ENCODE measurements at places on chromosomes 6 and 20.

DNA sequence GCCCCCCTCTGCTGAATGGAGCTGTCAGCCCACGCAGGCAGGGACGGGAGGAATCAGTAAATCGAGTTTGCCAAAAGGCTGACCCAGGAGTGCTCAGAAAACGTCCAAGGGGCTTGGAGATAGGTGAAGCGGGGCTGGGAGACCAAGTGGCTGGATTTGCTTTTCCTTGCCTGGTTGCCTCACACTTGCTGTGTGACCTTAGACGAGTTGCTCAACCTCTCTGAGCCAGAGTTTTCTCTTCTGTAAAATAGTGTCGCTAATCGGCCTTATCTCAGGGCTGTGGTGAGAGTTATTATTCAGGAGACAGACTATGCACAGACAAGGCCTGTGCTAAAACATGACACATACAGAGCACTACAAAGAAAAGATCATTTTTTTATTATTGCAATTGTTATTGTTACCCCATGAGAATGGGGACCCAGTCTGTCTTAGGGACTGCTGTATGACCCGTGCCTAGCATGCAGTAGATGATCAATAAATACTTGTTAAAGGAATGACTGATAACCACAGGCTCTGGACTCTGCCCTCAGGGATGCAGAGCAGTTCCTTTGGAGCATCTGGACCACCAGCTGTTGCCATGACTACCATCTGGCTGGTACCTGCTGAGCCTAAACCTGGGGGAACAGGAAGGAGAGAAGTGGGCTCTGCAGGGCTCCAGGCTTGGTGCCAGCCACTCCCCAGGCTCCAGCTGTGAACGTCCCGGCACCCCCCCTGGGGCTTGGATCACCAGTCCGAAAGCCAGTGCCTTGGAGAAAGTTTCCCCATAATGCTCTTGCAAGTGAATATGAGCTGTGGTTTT is 901 bp downstream of the KCNK15 start:
- peak; percentile 11 for DNase-seq

DNA sequence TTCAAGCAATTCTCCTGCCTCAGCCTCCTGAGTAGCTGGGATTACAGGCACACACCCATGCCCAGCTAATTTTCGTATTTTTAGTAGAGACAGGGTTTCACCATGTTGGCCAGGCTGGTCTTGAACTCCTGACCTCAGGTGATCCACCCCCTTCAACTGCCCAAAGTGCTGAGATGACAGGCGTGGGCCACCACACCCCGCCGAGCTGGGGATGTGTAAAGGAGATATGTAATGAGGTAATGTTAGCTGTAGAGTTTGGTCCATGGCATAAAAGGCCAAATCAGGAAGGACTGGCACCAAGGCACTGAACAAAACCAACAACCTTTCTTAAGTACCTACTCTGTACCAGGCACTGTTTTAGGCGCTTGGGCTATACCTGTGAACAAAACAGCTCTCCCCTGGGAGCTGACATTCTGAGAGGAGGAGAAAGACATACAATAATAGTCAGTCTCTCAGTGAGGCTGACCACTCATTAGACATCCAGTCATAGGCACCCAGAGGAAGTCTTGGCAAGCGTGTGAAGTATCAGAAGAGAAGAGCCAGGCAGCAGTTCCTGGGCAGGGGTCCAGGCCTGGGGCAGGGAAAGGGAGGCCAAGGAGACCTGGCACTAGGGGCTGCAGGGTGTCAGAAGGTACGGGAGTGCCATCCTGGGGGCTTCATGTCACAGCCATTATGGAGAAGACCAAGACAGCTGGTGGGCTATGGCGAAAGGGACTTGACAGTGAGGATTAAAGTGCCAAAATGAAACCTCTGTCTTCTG is 164.8 kb upstream of the DTNBP1 start:
- no peak for DNase-seq

- DNase-seq = no peak
Observed at GRCh38 chr20:62011938-62012534, 53.6 kb downstream of the TAF4 start.

GRCh38 chr6:30837870-30838269 is 46.4 kb upstream of the DDR1 start:
- DNase-seq = no peak

GRCh38 chr6:130262008-130262407 is 39.3 kb upstream of the SAMD3 start:
- no peak for DNase-seq

GRCh38 chr20:12241065-12241464 is 323.4 kb downstream of the BTBD3 start:
- DNase-seq = no peak

DNA sequence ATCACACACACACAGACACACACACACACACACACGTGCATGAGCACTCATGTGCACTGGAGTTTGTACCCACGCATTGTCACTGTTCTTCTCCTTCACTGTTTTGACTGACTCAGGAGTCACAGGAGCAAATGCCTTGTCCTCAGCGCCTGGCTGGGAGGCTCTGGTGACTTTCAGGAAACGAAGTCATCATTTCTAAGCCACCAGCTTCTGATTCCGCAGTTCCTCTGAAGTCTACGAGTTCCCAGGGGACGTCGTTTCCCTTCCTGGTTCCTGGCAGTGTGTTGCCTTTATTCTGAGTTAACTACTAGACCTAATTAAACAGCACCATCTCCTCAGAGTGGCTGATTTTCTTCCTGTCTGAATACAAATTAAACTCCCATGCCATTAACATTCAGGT is 82.2 kb upstream of the PMEPA1 start:
- DNase-seq = peak; percentile 36

DNA sequence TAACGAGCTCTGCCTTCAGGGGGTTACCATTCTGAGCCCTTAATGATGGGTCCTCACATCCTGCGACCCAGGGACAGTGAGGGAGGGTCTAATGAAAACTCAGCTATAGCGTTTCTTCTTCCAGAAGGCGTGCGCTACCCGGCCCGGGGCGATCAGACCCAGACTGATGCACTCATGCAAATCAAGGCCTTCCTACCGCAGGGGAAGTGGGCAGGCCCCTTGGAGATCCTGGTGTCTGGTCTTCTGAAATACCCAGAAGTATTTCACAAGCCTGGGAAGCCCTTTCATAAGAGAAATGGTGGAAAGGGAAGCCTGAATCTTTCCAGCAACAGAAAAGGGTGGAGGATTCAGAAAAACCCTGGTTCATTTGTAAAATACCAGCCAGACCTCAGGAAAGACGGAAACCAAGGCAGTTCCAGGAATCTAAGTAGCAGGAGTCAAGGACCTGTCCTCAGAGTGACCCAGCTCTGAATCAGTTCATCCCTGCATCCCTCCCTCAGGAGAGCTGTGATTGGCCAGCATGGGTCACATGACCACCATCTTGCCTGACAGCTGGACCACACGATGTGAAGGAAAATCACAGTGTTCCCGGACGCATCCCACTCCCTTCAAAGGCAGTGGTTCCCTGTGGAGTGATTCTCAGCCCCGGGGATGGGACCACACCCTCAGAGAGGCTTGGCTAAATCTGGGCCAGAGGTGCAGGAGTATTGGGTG is 12.7 kb downstream of the BFSP1 start:
- no peak for DNase-seq

DNA sequence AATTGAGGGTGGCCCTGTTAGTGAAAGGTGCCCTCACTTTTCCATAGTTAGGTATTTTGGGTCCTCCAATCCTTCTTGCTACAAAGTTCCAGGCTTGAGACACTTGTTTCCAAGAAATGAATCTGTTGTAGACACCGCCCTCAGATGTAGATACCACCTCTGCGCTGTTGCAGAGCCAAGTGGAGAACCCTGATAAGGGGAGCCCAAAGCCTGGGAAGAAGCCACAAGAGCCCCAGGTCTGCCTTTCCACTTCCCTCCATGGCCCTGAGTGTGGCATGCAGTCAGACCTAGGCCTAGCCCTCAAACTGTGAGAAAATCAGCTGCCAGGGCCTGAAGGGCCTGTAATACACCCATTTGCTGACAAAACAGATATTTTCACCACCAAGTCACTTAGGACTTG is 37.1 kb downstream of the DTD1 start:
- DNase-seq = no peak

- no peak for DNase-seq
Observed at GRCh38 chr6:22062807-22063408, 233.9 kb downstream of the PRL start.

GRCh38 chr6:49551078-49551865 is 804 bp downstream of the C6orf141 start:
- DNase-seq = no peak

DNA sequence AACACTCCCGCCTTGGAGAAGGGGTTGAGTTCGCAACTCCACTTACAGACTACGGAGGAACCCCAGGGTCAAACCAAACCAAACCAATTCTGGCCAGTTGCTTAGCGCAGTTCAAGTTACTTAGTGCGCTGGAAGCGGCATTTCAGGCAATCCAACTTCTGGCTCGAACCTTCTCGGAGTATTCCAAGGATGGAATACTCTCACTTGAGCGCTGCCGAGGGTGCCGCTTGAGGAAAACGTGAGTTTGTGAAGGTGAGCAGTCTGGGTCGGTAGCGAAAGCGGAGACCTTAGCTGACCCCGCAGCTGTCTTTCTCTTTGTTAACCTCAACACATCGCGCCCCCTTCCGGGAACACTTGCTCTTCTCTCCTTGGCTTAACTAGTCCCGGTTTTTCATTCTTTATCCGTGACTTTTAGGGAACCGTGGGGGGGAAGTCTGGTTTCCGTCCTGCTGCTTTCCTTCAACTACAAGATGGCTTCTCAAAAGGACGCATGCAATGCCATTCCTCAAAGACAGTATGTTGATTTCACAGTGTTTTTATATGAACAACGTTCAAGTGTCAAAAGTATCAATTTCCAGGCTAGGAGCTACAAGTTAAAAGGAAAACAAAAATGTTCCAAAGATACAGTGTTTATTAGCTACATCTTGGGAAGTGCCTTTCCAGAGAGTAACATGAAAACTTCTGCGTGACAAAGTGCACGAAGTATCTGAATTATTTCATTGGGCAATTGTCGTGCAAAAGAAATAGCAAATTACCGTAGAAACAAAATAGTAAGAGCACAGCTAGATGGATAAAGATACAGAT is 741 bp upstream of the PNISR start:
- DNase-seq = peak; percentile 79

DNA sequence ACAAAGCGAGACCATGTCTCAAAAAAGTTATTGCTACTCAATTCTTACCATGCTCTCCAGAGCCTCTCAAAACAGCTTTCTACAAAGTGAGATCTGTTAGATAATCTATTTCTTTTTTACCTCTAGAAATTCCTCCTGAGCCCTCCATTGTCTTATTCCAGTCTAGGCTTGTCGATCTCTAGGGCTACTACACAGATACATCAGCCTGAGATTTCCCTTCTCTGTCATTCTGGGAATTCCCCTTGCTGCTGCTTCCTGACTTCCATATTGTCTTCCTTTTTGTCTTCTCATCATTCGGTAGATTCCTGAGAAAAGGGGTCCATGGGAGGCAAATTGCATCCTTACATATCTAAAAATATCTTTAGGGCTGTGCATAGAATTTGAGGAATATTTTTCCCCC is 75.6 kb upstream of the GNRH2 start:
- no peak for DNase-seq

DNA sequence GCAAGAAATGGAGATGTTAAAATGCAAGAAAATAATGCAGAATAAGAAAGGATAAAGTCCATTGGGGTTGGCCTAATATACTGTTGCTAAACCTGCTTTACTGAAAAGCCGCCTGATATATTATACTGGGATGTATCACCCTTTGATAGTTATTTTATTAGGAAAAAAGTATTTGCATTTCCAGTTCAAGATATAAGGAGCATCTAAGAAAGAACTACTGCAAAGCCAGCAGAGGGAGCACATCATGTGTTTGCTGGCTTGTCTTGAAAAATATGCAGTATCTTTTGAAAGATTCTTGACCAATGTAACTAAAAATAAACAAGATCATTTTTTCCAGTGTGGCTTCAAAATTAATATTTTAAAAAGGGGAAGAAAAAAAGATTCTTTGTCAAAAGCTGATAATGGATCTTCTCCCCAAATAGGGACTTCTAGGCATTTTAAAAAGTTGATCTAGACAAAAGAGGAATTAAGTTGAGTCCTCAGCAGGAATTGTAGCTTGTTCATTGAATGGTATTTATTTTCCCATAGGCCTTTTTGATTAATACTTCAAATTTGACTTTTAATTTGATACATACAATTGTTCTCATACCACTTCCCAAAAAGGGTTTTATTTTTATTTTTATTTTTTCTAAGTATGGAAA is 214.9 kb downstream of the ZFAND3 start:
- peak; percentile 18 for DNase-seq

DNA sequence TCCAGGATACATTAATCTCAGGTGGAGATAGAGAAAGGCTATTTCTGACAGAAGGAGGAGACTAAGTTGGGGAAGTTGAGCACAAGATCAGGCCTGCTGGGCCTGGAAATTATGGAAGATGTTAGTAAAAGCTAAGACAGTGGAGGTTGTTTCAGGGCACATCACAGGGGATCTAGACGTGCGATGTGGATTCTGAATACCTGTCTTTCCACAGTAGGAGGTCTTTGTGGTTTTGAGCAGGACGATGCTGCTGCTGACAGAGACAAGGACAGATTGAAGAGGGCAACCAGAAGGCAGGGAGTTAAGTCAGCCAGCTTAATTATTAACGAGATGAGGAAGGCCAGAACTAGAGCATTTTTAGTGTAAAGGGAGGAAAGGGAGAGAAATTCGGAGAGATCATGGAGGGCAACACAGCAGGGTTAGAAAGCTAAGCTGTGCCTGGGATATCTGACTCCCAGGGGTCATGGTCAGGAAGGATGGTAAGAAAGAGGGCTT is 384.9 kb downstream of the MAFB start:
- no peak for DNase-seq

DNA sequence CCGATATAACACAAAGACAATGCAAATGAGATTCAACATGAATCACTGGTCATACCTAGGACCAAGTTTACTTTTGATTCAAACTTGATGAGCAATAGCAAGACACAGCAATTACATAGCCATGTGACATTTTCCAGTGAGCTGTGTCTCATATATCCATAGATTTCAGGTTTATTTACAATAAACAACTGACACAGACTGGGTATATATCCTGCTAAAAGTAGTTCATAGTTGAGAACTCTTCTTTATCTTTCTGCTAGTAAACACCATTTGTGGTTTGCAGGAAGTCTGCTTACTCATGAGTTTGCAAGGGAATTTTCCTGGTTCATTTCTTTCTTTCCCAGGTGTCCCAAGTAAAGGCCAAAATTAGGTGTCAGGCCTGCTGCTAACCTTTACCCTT is 343.4 kb downstream of the KIF16B start:
- DNase-seq = no peak

DNA sequence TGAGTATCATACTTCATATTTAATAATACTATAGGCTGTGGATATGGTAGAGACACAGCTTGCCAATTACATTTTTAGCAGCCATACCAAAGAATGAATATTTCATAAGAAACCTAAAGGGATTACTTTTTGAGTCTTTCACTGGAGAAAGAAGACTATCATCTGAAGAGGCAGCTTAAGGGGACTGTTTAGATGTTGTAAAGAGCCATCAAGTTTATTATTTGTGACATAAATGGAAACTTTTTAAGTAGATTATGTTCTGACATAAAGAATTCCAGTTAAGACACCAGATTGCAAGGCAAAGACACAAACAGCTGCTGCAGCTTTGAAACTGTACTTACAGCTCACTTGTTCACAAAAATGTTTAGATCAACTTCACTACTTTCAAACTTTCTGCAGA is 429.4 kb downstream of the TFAP2A start:
- DNase-seq = no peak

- DNase-seq = no peak
Observed at GRCh38 chr20:20012541-20012940, 4.6 kb upstream of the NAA20 start.

- DNase-seq = peak; percentile 73
Observed at GRCh38 chr20:41483553-41483930, 116.9 kb upstream of the EMILIN3 start.

Data from A172 (cell line).